ENCODE measurements at places on chromosomes 6 and 20.

GRCh38 chr6:53086302-53086701 lies 21.1 kb downstream of the FBXO9 start:
- DNase-seq = no peak

GRCh38 chr6:46632053-46632452 lies 20.6 kb downstream of the CYP39A1 start:
- no peak for DNase-seq

- no peak for DNase-seq
Measured at GRCh38 chr6:36020154-36020553, 4.3 kb downstream of the SLC26A8 start.

- DNase-seq = no peak
Measured at GRCh38 chr20:39756369-39756768, 794.2 kb downstream of the DHX35 start.

- DNase-seq = no peak
Measured at GRCh38 chr6:17656092-17656491, 50.6 kb downstream of the NUP153 start.

DNA sequence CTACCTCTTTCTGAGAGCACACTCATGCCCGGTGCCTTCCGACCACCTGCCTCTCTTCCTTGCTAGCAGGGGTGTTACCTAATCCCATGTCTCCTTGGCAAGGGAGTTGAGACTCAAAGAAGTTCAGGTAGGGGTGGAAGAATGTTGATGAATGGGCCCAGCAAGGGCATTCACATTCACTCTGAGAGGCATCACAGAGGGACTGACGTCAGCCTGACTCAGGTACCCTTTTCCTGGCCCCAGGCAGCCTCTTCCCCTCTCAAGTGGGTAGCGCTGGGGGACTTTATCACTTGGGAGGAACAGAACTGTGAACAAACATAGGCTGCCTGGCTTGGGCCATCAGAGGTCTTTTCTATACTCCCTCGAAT lies 35.3 kb downstream of the HM13 start:
- DNase-seq = no peak
